ENCODE measurements at places on chromosomes 4 and X. TPM values are rescaled to one million over a fixed set of nuclear protein-coding genes. Genes with fewer than 3 reads are reported as not detected.

DNA sequence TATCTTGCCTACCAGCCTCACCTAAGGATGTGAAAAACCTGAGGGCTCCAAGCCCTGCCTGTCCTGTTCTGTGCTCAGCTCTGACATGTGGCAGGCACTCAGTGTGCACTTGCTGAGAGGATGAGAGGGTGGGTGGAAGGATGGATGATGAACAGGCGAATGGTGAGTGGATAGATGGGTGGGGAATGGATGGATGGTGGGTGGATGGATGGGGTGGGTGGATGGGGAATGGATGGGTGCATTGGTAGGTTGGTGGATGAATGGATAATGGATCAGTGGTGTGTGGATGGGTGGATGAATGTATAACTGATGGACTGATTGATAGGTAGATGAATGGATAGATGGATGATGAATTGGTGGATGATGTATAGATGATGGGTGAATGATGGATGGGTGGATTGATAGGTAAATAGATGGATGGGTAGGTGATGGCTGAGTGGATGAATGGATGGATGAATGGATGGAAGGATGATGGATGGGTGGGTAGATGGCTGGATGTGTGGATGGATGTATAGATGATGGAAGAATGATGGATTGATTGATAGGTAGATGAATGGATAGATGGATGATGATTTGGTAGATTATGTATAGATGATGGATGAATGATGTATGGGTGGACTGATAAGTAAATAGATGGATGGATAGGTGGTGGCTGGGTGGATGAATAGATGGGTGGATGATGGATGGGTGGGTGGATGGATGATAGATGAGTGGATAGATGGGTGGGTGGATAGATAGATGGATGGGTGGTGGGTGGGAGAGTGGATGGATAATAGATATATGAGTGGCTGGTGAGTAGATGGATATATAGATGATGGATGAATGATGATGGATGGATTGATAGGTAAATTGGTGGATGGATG lies 69.3 kb upstream of the NKX1-1 start:
- DNase-seq, result no peak

DNA sequence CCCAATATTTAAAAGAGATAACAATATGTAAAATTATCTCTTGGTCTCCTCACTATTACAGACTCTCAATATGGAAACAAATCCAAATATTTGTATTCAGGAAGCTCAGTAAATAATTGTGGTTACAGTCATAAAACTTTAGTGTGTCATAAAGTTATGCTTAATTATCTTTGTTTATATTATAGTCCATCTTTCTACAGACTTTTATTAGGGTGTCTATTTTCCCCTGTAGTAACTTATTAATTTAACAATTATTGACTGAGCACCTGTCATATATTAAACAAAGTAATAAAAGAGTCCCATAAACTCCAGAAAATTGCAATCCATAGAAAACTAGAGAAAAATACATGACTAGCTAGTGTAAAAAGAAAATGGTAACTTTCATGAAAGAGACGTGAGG lies 61.6 kb upstream of the GPM6A start:
- no peak for DNase-seq

Gene GPRASP2
- total RNA-seq, result 11.1 TPM

- no peak for DNase-seq
Measured at GRCh38 chrX:1242891-1243402, 25.7 kb upstream of the CSF2RA start.

DNA sequence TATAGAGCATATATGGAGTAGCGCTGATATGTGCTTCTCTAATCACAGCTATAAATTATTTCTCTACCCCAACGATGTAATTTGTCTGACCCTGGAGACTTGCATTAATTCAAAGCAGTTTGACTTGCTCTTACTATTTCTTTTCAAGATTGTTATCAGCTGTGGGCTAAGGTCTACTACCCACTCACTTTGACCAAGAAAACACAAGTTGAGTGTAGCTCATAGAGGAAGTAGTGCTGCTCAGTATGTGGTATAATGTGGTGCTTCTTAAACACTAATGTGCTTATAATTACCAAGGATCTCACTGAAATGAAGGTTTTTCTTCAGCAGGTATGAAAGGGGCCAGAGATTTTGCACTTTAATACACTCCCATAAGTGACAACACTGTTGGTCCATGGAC lies 70.1 kb downstream of the INPP4B start:
- DNase-seq, result no peak

Gene HERC6
- total RNA-seq, result 6.3 TPM

GRCh38 chrX:107454302-107454701 lies 4.8 kb downstream of the FRMPD3 start:
- DNase-seq, result no peak

Gene HELT
- total RNA-seq, result not detected
